ENCODE measurements at places on chromosomes 4 and X.

GRCh38 chrX:20988118-20988517, 386.1 kb upstream of the CNKSR2 start:
- DNase-seq, result peak; percentile 5

GRCh38 chr4:1826531-1827350, 29.2 kb downstream of the LETM1 start:
- DNase-seq, result no peak

- DNase-seq, result no peak
These were observed 27.7 kb downstream of the MAEA start for GRCh38 chr4:1317177-1318045.

DNA sequence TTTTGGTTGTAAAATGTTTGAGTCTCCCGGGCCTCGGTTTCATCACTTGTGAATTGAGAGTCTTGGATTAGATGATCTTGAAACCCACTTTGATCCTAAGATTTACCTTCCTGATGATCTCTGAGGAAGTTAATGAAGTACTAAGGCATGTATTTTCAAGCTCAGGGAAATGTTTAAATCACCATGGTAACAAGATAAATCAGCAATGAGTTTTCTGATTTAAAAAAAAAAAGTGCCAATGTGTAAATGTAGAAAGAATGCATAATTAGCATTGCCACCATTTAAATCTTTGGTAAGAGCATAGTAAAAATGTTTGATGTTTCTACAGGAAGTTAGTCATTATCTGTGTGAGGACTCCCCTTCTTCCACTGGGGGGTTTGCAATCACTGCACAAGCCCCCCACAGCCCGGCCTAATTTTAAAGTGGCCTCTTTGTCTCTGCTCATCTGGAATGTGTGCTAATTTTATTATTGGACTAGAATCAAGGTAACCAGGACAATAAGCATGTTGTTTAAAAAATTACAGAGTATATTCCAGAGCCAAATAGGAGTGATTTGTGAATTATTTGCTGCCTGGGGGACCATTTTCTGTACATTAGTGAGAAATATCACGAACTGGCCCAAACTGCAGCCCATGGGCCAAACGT, 93.6 kb downstream of the SLC34A2 start:
- DNase-seq, result no peak

DNA sequence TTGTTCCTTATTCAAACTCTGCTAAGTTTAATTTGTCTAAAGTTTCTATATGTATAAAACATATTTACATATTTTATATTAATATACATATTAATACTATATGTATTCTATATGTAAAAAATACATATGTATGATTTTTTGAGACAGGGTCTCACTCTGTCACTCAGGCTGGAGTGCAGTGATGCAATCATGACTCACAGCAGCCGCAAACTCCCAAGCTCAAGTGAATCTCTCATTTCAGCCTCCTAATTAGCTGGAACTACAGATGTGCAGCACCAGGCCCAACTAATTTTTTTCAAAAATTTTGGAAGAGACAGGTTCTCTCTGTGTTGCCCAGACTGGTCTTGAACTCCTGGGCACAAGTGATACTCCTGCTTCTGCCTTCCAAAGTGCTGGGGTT, 684.9 kb downstream of the TRAM1L1 start:
- no peak for DNase-seq

DNA sequence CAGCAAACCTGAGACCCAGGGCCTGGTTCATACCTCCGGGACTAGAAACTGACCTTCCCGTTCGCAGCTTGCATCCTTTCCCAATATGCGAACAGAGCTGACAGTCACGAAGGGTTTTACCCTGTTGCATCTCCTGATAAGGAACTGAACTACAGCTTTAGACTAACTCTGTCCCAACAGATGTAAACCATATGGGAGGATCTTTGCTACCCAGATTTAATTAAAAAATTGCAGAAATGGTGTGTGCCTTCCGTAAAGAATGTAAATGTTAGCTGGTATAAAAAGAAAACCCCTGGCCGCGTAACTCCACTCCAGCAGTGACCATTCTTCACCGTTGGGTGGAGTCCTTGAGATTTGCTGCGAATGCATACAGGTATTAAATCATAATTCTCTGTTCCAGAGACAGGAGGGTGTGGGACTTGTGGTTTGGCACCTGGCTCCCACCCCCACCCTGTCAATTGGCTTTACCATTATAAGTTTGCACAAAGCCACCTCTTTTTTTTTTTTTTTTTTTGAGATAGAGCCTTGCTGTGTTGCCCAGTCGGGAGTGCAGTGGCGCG, 40.6 kb upstream of the SORCS2 start:
- DNase-seq, result no peak

- DNase-seq, result no peak
These were observed 149.6 kb downstream of the COX18 start for GRCh38 chr4:72919937-72920336.

GRCh38 chr4:31307029-31307428, 586.9 kb downstream of the PCDH7 start:
- no peak for DNase-seq

GRCh38 chr4:157582141-157582540, 361.6 kb downstream of the GRIA2 start:
- DNase-seq, result no peak

- no peak for DNase-seq
These were observed 99.5 kb upstream of the NKX1-1 start for GRCh38 chr4:1505511-1506460.

DNA sequence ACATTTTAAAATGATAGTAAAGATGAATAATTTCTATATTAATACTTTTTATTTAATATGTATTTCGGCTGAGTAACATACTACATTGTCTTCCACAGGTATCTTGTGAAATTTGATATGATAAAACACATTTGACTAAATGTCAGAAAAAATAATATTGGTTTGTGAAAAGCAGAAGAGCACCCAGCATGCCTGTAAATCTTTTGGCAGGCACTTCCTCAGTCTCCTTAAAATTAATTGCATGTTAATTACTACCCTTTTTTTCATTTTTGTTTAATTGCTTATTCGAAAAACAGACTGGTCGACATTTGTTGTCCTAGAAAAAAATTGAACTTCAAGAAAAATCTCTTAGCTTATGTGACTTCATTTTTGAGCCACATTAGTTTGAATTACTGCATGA, 40.6 kb downstream of the CLCN3 start:
- peak; percentile 23 for DNase-seq

- DNase-seq, result no peak
These were observed 335.4 kb upstream of the FAT1 start for GRCh38 chr4:187059021-187059420.

- DNase-seq, result no peak
These were observed 64.7 kb downstream of the TRMT44 start for GRCh38 chr4:8505229-8505628.

GRCh38 chrX:150719621-150720020, 26.4 kb downstream of the MTMR1 start:
- DNase-seq, result no peak

DNA sequence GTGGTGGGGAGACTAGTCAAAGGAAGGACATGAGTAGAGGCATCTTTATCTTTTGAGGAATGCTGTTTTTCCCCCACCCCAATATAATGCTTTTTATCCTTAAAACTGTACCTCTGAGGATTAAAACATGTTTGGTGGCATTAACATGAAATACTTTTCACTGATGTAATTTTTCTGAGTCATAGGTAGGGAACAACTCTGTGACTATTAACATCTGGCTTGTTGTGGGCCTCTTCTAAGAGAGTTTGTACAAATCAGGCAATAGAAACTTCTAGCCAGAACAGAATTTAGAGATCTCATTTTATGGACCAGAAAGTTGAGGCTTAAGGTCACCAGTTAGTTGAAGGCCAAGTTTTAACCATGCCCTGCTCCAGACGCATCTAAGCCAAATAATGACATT, 207.6 kb downstream of the SOX3 start:
- no peak for DNase-seq

DNA sequence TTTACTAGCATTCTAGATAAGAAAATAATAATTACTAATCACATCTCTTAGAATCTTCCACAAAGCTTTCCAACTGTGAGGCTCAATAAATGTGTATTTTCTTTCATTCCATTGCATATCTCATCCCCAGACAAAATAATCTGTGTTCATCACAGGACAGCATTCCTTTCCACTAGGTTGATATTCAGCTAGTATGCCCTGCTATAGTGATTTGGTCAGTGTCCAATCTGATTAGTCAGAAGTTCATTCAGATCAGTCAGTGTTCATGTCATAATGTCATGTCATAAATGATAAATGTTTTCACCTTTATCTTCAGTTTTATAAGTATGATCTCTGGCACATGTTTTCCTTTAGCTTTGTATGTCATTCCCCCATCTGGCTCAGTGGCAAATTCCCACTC, 611.4 kb downstream of the KCTD8 start:
- DNase-seq, result no peak

DNA sequence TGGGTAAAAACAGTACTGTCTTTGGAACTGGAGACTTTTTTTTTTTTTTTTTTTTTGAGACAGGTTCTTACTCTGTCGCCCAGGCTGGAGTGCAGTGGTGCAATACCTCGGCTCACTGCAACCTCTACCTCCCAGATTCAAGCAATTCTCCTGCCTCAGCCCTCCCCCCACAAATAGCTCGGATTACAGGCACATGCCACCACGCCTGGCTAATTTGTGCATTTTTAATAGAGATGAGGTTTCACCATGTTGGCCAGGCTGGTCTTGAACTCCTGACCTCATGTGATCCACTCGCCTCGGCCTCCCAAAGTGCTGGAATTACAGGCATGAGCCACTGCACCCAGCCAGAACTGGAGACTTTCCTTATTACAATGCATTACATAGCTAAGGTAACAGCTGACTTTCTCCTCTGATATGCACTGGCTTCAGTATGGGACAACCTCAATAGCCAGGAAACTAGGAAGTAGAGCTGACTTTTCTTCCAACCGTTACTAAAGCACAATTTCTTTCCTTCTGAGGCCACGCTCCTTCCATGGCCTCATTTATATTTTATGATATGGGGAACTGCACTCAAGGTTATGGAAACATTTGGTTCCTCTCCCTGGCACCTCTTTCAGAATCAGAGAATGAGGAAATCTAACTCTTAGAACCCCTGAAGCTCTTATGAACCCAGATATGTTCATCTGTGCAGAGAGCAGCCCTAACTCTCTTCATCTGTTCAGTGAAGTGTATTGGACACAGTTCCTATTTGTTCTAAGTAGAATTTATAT, 53.5 kb upstream of the FAM9B start:
- DNase-seq, result no peak

DNA sequence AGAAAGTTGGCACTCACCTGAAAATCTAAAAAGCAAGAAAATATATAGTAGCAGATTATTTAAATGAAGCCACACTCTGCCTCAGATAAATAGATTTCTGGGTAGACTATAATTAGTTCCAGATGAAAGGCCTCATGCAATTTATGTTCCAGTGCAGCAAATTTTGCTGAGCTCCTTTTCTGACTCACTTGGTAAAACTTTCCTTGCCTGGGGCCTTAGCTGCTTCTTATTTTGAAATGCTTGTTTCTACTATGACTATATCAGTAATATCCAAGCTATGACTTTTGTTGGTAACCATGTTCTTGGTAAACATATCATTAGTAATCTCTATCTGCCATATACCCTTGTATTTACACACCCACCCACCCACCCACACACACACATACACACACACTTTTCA, 961.8 kb downstream of the SH3BGRL start:
- DNase-seq, result no peak

DNA sequence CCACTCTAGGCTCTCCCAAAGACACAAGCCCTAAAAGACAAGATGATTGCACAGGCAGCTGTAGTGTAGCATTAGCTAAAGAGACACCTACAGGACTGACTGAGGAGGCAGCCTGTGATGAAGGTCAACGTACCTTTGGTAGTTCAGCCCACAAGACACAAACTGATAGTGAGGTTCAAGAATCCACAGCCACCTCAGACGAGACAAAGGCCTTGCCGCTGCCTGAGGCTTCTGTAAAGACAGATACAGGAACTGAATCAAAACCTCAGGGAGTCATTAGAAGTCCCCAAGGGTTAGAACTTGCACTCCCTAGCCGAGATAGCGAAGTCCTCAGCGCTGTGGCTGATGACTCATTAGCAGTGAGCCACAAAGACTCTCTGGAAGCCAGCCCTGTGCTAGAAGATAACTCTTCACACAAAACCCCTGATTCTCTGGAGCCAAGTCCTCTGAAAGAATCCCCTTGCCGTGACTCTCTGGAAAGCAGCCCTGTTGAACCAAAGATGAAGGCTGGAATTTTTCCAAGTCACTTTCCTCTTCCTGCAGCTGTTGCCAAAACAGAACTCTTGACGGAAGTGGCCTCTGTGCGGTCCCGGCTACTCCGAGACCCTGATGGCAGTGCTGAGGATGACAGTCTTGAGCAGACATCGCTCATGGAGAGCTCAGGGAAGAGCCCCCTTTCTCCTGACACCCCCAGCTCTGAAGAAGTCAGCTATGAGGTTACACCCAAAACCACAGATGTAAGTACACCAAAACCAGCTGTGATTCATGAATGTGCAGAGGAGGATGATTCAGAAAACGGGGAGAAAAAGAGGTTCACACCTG, 306.3 kb downstream of the ANK2 start:
- peak; percentile 69 for DNase-seq

DNA sequence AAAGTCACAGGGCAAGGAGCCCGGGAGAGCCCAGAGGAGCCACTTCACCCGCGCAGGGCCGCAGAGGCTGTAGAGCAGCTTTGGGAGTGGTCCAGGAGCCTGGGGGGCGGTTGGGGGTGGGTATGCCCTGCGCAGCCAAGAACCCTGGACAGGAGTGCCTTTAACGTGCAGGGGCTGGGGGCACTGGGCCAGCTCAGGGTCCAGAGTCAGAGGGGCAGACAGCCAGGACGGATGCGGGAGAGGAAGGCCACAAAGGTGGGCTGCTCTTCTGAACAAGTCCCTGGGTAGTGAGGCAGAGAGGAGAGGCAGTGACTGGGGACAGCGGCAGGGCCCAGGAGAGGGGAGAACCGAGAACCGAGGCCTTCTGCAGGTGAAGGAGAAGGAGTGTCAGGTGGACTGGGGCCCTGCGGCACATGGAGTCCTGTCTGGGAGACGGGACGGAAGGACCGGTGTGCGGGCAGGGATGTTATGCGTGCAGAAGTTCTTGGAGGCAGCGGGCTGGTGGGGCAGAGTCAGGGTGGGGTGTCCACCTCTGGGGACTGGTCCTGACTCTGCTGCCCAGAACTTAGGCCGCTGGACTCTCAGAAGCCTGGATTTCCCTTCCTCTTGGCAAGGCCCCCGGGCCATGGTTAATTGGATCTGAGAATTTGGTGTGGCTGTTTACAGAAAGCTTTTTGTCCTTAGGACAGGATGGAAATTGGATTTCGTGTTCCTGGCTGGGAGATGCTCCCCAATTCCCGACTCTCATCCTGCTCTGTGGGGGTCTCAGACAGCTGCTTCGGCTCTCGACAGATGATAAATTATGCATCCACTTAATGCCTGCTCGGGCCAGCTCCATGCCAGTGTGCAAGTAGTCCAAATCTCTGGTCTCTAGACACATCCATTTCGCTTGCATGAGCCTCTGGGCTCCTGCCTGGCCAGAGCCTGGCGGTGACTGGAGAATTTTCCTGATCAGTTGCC, 31.9 kb downstream of the ADRA2C start:
- DNase-seq, result no peak

- DNase-seq, result peak; percentile 70
These were observed 723 bp downstream of the DHX15 start for GRCh38 chr4:24583451-24584210.

GRCh38 chr4:67736262-67736661, 17.9 kb downstream of the GNRHR start:
- DNase-seq, result no peak

- peak; percentile 38 for DNase-seq
These were observed 89.5 kb upstream of the CITED1 start for GRCh38 chrX:72395237-72395636.

- DNase-seq, result no peak
These were observed 287.2 kb downstream of the FRMPD4 start for GRCh38 chrX:12425496-12425895.

All from KBM-7 (cell line).